H1 (cell line): ENCODE measurements at places on chromosomes 12 and 14.

- no peak for DNase-seq
These were observed 223.7 kb downstream of the PELI2 start for GRCh38 chr14:56341766-56342493.

DNA sequence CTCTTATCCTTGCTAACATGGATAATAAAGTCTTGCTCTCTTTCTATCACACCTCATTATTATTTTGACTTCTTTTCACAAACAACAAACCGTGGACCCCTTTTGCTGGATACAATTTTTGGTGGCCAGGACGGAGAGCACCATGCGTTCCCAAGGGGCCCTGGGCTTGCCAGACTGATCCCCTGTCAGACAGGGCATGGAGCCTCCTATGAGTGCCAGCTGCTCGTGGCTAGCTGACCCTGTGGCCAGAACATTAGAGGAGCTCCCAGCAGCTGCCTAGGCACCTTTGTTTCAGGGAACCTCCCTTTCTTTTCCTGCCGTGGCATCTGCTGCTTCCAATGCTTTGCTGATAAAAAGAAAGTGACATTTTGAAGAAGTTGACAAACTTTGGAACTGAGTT, 12.5 kb upstream of the CAND1 start:
- no peak for DNase-seq

GRCh38 chr12:12157424-12157823, 86.7 kb downstream of the BCL2L14 start:
- DNase-seq, result no peak

- no peak for DNase-seq
These were observed 7.3 kb downstream of the HOXC5 start for GRCh38 chr12:54040148-54040494.
